ENCODE measurements at places on chromosomes 7 and 10. TPM values are rescaled to one million over a fixed set of nuclear protein-coding genes. Genes with fewer than 3 reads are reported as not detected.
A peak's percentile ranks its signal among the peaks of the same experiment; 100 is the strongest.

The CNPY1 gene
- total RNA-seq, result not detected

- no peak for DNase-seq
These were observed 18.5 kb upstream of the SEMA3C start for GRCh38 chr7:80937336-80937735.

- no peak for DNase-seq
These were observed 265.9 kb upstream of the YAE1 start for GRCh38 chr7:39300276-39300675.

DNA sequence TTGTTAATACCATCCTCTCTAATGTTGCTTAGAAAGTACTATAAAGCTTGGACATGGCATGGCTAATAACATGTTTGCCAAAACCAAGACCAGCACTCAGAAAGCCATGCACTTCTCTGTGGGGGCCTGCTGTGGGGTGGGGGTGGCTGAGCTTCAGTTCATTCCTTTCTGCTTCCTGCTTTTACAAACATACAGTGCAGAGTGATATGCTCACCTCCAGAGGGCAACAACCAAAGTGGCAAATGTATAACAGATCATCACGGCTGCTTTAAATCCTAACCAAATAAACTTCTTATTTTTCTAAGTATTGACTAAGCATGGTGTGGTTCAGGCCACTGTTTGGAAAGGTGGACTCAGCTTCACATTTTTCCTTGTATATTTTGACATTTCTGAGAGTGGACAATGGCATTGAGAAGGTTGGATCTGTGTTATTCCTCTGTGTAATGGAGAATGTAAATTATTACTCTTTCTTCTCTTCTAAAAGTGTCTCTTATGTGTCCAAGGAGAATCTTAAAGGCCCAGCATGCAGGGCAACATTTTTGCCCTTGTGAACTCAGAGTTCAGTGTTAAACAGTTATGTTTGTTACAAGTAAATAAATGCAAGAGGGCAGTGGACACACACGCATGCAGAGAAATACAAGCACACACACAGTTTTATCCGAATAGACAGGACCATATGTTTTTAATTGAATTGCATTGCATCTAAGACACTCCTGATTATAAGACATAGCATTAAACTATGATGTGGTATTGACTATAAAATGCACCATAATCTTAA lies 186.1 kb downstream of the HERPUD2 start:
- DNase-seq, result no peak

DNA sequence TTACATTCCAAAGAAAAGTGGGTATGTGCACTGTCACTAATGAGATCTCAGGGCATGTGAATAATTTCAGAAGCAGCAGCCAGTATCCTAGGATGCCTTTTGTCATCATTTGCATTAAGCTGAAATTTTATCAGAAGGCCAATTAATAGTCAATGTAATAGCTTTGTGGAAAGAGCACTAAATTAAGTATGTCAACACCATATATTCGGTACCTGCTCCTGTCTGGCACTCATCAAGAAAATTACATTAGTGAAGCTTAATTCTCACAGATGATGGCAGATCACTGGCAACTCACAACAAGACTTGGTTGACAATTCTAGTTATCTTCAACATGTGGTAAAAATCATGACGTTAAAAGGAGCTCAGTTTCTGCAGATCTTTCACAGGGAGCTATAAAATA lies 271.4 kb downstream of the PARD3 start:
- no peak for DNase-seq

The GALNT17 gene
- total RNA-seq, result not detected

DNA sequence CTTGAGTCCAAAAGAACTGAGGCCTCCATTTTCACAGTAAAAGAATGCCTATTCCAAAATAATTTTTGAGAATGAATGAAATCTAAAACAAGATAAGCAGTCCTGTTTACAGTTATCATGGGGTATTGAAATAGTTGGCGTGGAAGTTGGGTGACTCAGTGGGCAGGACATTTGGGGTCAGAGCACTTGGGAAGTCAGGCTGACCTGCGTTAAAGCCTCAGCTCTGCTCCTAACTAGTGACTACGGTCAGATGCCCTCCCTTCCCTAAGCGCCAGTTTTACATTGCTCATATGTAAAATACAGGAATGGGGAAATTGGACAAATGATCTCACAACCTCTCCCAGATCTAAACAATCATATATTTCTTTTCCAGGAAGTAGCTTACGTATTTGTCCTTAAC lies 2.3 kb upstream of the PAPSS2 start:
- DNase-seq, result no peak

GRCh38 chr10:86331861-86332260 lies 34.7 kb downstream of the GRID1 start:
- DNase-seq, result no peak

The NPSR1 gene
- total RNA-seq, result not detected

The KNDC1 gene
- not detected for total RNA-seq

DNA sequence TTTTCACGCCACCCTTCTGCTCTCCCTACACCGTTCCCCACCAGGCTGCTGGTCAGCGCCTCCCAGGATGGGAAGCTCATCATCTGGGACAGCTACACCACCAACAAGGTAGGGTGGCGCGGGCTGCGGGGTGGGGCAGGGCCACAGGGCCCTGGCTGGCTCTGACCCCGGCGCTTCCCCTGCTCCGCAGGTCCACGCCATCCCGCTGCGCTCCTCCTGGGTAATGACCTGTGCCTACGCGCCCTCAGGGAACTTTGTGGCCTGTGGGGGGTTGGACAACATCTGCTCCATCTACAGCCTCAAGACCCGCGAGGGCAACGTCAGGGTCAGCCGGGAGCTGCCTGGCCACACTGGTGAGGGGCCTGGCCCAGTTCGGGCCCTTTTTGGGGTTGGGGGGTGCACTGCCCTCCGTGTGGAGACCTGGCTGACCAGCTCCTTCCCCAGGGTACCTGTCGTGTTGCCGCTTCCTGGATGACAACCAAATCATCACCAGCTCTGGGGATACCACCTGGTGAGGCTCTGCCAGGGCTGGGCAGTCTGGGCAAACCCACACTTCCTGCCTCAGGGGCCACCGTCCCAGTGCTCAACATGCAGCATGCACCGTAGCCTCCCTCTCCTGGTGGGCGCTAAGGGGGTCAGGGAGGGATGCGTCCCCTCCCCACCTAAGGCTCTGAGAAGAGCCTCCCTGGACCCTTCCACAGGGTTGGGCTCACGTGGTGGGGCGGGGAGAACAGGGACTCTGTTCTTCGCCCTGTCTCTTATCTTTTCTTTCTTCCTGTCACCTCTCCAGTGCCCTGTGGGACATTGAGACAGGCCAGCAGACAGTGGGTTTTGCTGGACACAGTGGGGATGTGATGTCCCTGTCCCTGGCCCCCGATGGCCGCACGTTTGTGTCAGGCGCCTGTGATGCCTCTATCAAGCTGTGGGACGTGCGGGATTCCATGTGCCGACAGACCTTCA lies 4.0 kb downstream of the GNB2 start:
- no peak for DNase-seq

The ITGA8 gene
- not detected for total RNA-seq

- DNase-seq, result no peak
These were observed 240.0 kb upstream of the AOAH start for GRCh38 chr7:36964297-36964696.

DNA sequence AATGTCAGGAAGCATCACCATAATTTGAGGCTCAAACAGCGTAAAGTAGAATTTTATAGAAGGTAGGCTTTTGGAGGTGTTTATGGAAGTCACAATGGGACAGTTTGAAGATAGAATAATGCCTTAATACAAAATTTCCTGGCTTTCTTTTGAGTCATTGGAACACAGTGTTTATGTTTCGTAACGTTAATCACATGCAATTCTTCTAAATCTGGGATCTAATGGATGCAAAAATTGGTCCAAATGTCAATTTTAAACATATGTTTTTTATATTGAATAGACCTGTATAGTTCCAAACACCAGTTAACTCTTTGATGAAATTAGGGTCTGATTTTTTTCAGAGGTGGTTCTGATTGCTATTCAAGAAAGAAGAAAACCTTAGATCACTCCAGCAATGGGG lies 86.5 kb upstream of the HPS1 start:
- DNase-seq, result no peak

The TMEM213 gene
- not detected for total RNA-seq

The PON2 gene
- total RNA-seq, result 4.9 TPM

DNA sequence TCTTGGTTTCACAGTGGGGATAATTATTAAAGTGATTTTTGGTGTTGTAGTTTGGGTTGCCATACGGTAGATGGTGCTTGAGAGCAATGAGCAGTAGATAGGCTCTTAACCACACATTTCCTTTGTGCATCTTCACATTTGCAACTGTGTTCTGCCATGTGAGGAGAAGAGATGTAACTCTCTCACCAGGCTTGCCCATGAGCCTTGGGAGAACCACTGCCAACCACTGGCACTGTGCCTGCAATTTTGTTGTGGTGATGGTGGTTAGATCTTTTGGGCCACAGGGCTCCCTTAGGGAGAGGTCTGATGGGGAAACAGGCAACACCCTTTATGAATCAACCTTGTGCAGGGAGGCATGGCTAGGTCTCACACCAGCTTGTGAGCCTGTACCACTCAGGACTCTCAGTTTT lies 204.3 kb downstream of the CCDC7 start:
- no peak for DNase-seq

DNA sequence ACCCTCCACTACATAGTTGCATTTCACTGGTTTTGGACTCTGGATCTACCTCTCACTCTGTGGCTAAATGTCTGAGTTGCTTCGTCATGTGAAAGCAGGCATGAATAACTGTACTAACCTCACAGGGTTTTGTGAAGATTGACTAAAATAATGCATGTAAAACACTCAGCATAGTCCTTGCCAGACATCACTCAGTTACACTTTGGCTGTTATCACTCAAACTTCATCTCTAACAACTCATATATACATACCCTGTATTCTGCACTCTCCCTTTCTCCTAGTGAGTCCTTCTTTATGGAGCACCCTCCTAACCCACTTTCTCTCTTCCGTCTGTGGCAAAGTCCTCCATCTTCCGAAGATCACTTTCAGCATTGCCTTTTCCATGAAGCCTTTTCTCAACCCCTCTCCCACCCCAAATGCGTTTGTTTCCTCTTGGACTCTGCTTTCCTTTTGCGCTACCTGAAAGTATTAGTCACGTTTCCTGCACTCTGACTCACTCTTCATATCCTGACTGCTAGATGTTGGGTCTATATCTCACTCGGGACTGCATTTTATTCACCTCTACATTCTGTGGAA lies 72.6 kb downstream of the OSBPL3 start:
- DNase-seq, result peak; percentile 47

GRCh38 chr7:110130669-110131068 lies 960.3 kb upstream of the LRRN3 start:
- no peak for DNase-seq

GRCh38 chr10:103678178-103678526 lies 177.2 kb downstream of the SH3PXD2A start:
- peak; percentile 91 for DNase-seq

DNA sequence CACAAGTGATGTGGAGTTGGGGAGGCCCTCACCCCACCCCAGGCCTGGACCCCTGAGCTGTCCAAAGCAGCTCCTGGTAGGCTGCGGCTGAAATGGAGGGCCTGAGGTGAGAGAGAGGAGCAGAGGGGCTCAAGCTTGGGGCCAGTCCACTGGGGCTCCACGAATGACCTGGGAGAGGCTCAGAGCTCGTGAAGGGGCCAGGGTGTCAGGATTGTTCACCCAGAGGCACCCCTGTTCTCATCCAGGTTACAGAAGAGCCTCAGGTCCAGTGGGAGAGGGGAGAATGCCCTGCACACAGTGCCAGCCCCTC lies 102.2 kb upstream of the RET start:
- no peak for DNase-seq

DNA sequence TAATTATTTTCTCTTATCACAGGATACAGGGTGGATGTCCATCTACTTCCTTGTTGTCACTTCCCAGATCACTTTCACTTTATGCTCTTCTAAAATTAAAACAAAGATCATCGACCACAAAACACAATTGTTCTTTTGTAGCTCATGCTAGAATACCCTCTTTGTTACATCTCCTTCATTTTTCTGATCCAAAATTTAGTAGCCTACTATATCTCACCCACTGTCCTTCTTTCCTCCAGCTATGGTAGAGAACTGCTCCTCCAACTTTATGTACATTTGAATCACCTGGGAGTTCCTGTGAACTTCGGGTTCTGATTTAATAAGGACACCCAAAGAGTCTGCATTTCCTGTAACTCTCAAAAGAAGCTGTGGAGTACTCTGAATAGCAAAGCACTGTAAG lies 1.2 kb upstream of the AHR start:
- no peak for DNase-seq

DNA sequence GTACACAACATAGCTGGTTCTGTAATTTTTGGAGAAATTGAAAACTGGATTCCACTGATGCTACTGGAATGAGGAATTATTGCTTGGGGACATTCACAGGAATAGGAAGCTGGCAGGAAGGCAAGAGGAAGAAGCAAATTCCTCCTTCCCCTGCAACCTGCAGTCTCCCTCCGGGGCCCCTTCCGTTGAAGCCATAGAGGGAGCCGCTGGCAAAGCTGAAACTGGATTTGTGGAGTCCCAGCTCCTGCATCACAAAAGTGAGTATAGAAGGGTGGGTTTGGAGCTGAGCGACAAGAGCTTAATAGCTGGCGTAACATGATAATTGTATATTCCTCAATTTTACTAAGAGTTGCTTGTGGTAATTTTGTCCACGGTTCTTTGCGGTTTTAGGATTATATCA lies 190.8 kb downstream of the ADRA2A start:
- DNase-seq, result no peak
